GM12864 (cell line): ENCODE measurements at places on chromosomes 2 and 18.

- DNase-seq: no peak
These were observed 41.2 kb downstream of the SP100 start for GRCh38 chr2:230457073-230457768.

DNA sequence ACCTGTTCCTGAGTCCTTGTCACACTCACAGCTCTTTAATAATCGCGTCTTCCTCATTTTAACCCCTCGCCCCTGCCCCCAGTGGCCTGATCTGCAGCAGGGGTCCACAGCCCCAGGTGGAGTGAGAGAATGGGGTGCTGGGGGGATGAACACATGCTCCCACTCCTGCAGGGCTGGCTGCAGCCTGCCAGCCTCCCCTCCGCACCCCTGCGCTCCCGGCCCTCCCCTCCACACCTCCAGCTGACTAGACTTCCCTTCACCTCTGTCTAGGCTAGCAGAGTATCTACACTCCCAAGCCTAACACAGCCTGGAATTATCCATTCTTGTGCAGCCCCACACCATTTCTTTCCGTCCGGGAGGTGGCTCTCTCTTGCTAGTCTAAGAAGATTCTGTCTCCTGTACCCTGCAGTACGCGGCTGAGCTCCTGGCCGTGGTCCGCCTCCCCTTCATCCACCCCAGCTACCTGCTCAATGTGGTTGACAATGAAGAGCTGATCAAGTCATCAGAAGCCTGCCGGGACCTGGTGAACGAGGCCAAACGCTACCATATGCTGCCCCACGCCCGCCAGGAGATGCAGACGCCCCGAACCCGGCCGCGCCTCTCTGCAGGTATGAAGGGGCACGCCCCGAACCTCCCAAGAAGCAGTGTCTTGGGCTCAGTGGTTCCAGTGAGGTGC lies 231.6 kb downstream of the ATAD2B start:
- no peak for DNase-seq

DNA sequence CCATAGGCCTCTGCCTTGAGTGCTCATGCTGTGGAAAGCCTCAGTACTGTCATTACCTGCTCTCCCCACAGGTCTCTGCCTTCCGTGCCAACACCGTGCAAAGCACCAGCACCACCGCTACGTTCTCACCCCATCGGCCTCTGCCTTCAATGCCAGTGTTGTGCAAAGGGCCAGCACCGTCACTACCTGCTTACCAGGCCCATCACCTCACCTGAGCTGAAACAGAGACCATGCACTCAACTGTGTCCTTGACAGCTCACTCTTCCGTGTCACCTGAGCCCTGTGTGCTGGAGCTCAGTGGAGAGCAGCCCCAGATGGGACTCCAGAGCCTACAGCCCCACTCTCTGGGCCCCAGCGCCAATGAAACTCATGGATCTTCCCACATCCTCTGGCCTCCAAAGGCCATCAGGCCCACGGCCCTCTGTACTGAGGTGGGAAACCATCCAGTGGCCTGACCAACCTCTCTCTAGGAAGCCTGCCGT lies 62.7 kb downstream of the ZNF516 start:
- DNase-seq: no peak

- DNase-seq: no peak
These were observed 848.8 kb upstream of the KLHL29 start for GRCh38 chr2:22536133-22536532.

DNA sequence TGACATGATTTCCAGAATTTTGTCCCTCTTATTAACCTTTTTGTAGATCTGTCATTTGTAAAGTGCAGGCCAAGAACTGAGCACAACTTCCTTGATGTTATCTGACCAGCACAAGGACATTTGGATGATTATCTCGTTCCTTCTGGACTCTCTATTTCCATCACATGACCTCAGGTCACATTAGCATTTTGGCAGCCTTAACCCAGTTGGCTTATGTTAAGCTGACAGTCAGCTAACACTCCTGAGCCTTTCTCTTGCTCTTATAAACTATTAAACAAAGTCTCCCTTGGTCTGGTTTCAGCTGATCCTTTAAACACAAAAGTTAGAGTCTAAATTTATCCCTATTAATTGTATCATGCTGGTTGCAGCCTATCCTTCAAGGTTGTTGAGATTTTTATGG lies 167.2 kb upstream of the RBBP8 start:
- no peak for DNase-seq

GRCh38 chr2:31110431-31110830 lies 27.8 kb downstream of the GALNT14 start:
- DNase-seq: no peak

DNA sequence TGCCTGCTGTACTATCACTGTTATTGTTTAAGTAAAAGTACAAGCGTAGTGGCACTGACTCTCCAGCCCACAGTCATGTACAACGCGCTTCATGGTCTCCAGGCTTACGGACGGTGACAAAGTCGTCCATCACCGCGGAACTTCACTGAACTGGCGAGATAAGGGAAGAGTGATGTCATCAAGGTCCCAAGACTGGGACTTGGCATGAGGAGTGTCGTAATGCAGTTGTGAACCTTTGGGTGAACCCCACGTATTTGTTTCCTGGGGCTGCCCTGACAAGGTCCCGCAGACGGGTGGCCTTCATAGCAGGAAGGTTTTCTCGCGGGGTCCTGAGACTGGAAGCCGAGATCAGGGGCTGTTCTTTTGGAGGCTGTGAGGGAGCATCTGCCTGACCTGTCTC lies 17.3 kb downstream of the NFATC1 start:
- DNase-seq: no peak

GRCh38 chr2:128536925-128537620 lies 218.4 kb upstream of the HS6ST1 start:
- no peak for DNase-seq

DNA sequence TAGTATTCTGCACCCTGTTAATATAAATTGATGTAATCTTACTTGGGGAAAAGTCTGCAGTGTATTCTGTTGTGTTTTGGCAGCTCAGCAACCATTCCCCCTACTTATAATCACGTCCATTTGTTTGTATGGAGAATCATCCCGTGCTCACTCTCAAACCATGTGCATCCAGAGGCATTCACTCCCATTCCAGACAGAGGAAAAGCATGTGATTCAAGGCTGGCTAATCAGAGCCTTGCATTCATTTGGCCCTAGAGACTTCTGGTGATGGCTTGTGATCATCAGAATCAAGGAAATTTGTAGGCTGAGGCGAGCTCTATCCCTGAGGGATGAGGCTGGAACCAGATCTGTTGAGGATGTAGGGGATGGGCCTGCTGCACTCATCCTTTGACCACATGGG lies 5.1 kb upstream of the WIPF1 start:
- no peak for DNase-seq

- no peak for DNase-seq
These were observed 487.2 kb upstream of the RAB12 start for GRCh38 chr18:8121942-8122480.

DNA sequence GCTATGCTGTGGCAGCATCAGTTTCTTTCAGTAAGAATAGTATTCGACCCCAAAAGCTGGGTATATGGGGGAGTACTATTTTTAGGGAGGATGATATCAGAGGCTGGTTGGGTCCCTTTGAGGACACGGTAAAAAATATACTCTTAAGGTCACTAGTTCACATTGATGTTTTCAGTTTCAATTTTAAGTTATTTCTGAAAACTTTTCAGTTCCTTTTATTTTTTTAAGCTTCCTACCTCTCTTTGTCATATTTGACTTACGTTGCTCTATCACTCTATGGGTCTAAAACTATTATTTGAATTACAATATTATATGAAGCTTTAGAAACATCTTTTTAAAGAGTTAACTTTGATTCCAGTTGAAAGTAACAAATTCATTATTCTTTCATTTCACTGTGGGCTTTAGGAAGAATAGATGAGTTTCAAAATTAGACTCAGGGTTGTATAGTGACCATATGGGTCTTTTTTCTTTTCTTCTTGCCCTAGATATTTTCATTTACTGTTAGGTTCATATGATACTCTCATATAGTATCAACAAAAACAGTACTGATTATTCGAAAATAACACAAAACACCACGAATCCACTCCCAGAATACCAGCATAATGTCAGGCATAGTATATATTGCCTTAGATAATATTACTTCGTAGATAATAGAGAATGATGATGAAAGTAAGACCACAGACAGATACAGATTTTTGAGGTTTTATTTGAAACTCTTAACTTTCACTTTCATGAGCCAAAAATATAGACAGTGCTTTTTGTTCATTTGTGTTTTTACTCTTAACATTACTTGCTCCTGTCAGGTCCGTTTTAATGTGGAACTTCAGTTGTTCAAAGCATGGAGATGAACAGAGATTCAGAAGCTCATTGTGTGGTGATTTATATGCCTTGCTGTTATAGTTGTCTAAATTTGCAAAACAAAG lies 9.8 kb downstream of the RMDN2 start:
- peak; percentile 60 for DNase-seq

- DNase-seq: no peak
These were observed 93.6 kb upstream of the NFATC1 start for GRCh38 chr18:79302120-79302519.

GRCh38 chr2:118128826-118129225 lies 40.6 kb downstream of the INSIG2 start:
- DNase-seq: no peak

- DNase-seq: no peak
These were observed 99.0 kb downstream of the AGAP1 start for GRCh38 chr2:235592836-235593235.

- DNase-seq: no peak
These were observed 791.3 kb downstream of the PLCL1 start for GRCh38 chr2:198595721-198596120.

DNA sequence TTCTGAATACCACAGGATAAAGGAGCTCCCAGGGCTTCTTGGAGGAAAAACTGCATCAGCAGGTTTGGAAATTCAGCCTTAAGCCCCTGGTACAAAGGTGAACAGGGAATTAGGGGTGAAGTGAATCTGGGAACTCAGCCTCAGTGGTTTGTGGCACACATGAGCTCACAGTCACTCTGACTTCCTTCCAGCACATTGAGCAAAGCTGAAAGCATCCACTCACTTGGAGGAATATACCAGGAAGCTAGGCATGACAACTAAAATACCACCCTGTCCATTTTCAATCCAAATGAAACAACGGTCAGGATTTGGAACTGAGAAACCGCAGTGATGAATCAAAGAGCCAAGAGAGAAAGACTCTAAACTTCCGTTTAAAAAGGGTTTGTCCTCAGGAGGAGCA lies 216.1 kb downstream of the ICOS start:
- no peak for DNase-seq
